Testis (tissue), 5 donors: ENCODE measurements at places on chromosomes 4 and X. TPM values are rescaled to one million over a fixed set of nuclear protein-coding genes. Genes with fewer than 3 reads are reported as not detected.

The TSR2 gene
- total RNA-seq, result 30.1 TPM

The XAGE1A gene
- total RNA-seq, result 14.4 TPM

- no peaks in the 10 kb centered on the region for H3K4me1 ChIP-seq
- H3K4me3 ChIP-seq, result no peak overlapping the region
- DNase-seq, result no peak
- no peaks in the 10 kb centered on the region for H3K36me3 ChIP-seq
Observed at GRCh38 chr4:121863799-121864198, 6.5 kb downstream of the BBS7 start.

DNA sequence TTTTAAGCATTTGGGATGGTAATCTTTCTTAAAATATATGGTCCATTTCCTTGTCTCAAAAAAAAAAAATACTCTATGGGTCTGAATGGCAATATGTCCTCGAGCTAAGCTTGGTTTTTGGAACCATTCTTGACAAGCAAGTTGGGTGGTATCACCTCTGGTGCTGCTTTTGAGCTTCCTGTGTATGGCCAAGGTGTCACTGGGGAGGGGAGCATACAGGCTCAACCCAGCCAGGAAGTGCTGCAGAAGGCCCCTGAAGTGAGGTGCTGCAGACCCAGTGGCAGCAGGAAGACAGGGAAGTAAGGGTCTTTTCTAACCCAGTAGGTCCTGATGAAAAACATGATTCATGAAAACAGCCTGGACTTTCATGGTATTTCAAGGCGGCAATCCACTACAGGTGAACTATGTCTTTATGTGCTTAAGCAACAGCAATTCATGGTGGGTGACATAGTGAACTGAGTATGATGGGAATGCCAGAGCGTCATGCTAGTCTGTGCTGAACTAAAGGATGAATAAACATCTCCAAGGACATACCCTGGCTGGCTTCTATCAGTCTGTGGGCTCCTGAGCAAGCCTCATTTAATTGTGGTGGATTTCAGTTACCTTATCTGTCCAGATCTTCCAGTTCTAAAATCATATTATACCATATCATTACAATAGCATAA is 15.1 kb downstream of the TRAPPC2 start:
- no peaks in the 10 kb centered on the region for H3K4me1 ChIP-seq
- H3K27me3 ChIP-seq, result no peaks in the 10 kb centered on the region
- no peak overlapping the region for H3K4me3 ChIP-seq

DNA sequence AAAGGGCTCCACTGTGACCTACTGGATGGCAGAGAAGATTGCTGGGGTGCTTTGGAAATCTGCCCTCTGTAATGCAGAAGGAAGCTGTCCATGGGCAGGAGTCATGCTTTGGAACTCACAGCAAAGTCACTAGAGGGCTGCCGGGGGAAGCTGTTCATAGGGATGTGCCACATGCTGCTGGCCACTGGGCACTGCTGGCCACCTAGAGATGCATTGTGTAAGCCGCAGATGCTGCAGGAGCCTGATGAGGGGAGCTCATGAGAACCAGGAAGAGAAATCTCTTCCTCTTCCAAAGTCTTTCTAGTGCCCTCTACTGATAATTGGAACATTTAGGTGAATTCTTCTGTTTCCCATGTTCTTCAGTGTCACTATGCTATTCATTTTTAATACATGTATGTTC is 31.2 kb upstream of the UXT start:
- H3K36me3 ChIP-seq, result no peaks in the 10 kb centered on the region
- H3K4me3 ChIP-seq, result no peak overlapping the region
- no peak for DNase-seq

The ADH1B gene
- total RNA-seq, result 6.4 TPM
